ENCODE measurements at places on chromosomes 13 and 19.

DNA sequence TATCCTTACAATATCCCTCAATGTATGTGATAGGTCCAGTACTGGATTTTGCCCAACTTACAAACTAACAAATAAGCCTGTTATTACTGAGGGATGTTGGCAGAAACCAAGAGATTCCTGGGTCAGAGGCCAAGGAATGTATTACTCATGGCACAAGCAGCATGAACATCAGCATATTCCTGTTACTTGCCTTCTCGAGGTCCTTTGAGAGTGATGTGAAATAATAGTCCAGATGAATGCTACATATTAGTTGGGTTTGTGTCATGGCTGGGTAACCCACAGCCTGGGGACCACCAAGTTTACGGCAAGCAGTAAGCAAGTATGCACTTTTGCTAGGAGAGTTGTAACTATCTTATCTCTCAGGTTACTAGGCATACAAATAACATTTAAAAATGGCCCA, 384.5 kb upstream of the GPC6 start:
- DNase-seq, result no peak

- DNase-seq, result peak; percentile 64
Measured at GRCh38 chr13:105920370-105920769, 615.1 kb downstream of the EFNB2 start.

DNA sequence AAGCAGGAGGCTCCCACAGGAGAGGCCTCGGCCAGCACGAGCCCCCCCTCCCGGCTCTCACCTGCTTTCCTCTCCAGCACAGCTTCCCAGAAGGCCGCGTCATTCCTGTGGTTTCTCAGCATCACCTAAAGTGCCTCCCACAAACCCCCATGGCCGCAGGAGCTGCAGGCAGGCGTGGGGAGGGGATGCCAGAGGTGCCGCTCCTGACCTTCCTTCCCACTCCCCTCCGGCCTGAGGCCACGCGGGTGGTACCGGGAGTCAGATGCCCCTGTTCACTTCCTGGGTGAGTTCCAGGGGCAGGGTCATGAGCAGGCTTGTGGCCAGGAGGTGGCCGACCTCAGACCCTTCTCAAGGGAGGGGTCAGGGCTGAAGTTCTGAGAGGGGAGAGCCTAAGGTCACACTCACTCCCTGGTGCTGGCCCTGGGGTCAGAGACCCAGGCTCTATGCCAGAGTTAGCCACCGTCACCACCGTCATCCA, 14.4 kb upstream of the NPAS1 start:
- DNase-seq, result no peak

DNA sequence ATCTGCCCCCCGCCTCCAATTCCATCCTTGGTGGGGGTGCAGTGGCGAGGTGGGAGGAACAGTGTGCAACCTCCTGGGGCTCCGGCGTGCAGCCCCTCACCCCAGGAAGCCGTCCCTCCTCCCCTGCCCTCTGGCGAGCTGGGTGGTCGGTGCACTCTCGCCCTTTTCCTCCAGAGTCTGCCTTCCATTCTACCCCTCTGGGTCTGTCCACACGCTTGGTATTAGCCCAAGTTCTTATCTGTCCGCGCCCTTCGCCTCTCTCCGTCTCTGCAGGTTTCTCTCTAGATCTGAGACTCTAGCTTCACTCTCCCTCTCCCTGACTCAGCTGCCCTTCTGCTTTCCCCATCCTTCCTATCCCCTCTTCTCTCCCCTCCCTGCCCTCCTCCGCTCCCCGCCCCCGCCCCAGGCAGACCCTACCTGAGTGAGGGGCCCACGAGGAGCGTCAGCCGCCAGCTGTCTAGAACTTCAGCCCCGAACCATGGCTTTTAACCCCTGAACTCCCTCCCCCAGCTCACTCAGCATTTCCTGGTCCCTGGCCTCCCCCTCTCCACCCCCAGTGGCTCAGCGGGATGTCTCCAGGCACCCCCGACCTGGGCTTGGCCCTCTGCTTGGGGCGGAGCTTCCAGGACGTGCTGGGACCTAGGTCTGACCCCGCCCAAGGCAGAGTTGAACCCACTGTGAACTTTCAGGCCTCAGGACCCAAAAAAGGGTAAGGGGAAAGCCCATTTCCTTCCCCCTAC, 499 bp upstream of the KLK13 start:
- DNase-seq, result no peak

GRCh38 chr19:35031072-35031881, 1.0 kb downstream of the SCN1B start:
- no peak for DNase-seq

GRCh38 chr13:114032126-114032799, 58.4 kb upstream of the C13orf46 start:
- peak; percentile 10 for DNase-seq

- DNase-seq, result no peak
Measured at GRCh38 chr19:51576850-51577249, 5.8 kb downstream of the ZNF175 start.

DNA sequence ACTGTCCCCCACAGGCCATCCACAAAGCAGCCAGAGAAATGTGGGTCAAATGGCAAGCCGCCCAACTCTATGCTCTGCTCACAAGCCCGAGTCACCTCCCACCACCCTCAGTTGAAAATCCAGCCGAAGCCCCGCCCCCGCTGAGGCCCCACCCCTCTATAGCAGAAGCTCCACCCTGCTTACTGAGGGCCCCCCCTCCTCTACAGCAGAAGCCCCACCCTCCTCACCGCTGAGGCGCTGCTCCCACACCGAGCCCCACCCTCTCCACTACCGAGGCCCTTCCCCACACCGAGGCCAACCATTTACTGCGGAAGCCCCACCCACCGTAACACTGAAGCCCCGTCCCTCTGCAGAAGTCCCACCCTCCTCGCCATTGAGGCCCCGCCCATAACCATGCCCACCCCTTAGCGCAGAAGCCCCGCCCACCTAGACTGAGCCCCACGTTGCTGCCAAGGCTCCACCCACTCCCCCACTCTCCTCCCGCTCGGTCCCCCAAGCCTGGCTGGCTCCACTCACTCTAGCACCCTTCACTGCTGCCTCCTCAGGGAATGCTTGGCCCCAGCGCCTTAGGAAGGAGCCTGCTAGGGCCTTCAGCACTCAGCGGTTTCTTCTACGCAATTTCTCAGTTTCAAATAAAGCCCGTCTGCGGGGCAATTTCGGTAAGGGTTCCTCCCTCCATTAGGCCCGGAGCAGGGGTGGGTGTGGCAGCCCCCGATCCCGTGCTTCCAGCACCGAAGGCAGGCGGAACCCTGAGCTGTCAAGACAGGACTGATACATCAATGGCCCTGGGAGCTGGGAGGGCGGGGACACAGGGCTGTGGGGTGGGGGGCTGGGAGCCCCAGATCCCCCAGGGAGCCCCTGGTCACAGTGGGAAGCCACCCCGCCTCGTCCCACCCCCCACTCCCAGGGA, 9.0 kb upstream of the MYDGF start:
- DNase-seq, result peak; percentile 48
